AG09319 (cell line): ENCODE measurements at places on chromosomes 3 and 15.

DNA sequence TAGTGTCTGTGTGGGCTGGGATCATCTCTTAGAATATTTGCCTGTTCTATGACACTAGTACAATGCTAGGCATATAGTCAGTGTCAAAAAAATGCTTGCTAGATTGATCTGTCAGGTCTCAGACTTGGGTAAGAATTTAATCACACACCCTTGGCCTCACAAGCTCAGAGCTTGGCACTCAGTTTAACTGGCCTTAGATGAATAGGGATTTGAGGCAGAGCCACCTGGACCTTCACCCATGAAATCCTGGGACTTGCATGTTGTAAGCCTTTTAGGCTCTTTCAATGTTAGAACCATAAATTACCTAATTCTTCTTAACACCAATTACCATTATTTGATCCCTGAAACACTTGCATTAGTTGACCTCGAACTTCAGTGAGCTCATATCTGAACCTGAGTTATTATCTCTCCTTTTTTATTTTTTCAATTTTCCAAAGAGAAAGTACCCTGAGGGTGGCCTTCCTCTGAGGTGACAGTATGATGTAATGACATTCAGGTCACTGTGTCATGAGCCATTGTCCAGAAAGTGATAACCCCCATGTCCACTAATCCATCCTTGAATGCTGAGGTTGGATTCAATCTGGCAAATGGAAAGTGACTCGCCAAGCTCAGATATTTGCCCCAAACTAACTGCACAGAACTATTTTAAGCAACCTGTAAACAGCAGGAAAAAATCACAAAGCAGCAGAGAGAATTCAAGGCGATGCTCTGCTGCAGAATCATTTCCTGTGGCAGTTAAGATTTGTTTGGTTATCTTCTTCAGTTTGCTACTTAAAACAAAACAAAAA is 615.2 kb upstream of the NR2F2 start:
- no peak for DNase-seq

DNA sequence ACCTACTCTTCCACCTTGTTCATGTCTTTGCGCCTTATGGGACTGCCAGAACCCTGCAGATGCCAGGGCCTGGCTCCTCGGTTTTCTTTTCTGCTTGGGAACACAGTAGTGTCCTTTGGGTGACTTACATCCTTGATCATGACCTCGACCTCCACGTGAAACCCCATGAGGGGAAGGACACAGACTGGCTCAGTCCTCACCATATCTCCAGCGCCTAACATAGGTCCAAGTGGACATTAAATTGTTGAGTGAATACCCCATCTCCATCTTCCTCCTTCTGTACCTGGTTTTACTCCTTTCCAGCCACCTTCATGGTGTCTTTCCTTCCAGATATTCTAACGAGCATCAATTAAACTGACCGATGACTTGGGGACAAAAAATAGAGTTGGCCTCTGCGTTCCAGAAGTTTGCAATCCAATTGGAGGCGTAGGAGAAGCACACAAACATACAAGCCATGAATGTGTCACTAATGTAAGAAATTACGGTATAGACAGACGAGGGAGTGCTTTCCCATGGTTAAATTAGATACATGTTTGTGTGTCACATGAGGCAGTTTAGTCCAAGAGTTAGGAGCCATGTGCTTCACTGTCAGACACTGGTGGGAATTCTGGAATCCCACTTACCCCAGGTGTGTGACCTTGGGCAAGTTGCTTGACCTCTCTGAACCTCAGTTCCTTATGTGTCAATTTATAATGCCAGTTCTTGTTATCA is 907 bp upstream of the HERC1 start:
- no peak for DNase-seq

DNA sequence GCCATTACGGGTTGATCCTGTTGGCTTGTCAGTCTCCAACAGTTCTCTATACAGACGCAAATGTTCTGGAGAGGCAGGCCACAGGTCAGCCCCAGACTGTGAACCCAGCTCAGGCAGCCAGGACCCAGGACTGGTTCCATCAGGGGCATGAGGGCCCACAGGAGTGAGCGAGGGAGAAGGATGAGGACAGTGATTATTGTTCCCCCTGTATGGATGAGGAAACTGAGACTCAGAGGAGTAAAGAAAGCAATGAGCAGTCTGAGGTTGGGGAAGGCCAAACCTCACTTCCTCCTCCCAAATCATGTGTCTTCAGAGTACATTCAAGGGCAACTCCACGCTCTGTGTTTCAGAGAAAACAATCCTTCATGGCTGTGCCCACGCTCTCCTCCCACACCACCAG is 121.9 kb downstream of the RPLP1 start:
- no peak for DNase-seq

- DNase-seq, result no peak
Observed at GRCh38 chr3:126322181-126322967, 34.8 kb downstream of the KLF15 start.

DNA sequence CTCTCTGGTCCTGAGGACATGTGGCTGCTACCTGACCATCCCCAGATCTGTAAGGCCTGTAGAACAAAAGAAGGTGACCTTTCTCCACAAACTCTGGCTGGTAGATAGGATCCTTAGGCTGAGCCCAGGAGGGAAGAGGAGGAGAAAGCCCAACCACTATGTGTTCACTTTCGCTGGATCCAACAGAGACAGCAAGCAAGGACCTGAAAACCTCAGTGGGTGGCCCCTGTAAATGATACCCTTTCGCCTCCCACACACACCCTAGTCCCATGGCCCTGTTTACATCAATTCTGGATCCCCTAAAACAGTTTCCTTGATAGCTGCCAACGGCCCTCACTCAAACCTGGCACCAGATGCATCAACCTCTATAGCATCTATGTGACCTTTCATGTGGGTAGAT is 22.4 kb downstream of the CCDC12 start:
- DNase-seq, result no peak

- DNase-seq, result no peak
Observed at GRCh38 chr15:42163947-42164550, 7.6 kb upstream of the PLA2G4F start.

DNA sequence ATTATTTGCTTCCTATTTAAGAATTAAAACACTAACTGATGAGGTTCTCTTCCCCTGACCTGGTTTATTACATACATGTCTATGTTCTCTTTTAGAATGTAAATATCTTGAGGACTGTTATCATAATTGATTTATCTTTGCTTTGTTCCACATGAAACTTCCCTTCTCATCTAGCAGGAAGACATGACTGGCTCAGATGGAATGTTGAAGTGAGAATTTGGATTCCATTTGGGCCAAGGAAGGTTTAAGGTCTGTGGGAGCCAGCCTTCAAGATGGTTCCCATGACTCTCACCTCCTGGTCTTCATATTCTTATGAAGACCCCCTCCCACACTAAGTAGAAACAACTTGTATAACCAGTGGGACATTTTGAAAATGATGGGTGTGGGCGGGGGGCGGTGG is 222.2 kb upstream of the GADL1 start:
- no peak for DNase-seq

DNA sequence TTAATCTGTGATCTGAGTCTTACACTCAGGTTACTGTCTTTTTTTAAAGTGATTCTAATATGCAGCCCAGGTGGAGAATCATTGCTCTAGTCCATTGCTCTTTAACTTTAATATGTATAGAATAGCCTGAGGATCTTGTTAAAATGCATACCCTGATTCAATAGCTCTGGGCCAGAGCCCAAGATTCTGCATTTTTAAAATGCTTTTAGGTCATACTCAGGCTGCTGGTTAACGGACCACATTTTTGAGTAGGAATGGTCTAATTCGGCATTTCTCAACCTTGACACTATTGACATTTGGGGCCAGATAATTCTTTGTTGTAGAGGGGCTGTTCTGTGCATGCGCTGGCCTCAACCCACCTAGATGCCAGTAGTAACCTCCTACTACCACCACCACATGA is 20.9 kb upstream of the FSTL1 start:
- DNase-seq, result no peak

DNA sequence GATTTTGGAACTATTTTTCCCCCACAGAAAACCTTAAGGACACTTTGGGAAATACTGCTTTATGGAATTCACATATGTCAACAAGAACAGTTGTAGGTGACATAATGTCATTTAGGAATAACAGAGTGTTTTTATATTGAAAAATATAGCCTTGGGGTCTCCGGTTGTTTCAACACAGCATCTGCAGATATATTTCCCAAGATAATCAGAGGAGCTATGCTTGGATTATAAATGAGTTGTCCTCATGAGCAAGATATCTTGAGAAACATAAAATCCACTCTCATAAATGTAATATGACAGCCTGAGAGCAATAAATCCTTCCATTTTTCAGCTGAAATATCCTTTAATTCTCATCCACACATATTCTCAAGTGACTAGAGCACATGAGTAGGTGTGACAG is 473.7 kb upstream of the LMCD1 start:
- DNase-seq, result no peak

- DNase-seq, result no peak
Observed at GRCh38 chr3:27200721-27201489, 168.3 kb downstream of the NEK10 start.

GRCh38 chr3:186986816-186987215 is 56.5 kb downstream of the ST6GAL1 start:
- DNase-seq, result no peak

DNA sequence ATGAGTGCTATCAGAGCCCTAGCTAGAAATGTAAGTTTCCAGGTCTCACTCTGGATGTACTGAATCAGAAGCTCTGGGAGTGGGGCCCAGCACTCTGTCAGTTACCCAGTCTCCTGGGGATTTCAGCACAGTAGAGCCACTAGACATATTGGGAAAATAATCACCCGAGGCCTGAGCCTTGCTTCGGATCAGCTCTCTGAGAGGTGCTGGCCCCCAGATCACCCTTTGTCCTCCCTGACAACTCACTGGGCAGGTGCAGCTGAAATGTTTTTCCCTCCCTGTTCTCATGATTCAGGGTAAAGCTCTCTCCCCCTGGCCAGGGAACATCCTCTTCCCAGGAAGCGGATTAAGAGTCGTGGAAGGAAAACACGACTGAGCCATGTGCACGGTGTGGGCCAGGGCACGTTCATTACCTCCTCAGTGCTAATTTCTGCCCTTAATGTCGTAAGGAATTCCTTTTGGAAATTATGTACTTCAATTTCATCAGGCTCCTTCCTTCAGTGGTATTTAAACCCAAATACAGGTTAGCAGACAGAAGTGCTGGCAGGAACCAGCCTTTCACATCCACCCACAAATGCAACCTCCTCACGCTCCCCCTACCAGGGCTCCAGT is 296.7 kb upstream of the LYSMD4 start:
- no peak for DNase-seq

- DNase-seq, result no peak
Observed at GRCh38 chr3:83011481-83011880, 1250.0 kb upstream of the GBE1 start.

DNA sequence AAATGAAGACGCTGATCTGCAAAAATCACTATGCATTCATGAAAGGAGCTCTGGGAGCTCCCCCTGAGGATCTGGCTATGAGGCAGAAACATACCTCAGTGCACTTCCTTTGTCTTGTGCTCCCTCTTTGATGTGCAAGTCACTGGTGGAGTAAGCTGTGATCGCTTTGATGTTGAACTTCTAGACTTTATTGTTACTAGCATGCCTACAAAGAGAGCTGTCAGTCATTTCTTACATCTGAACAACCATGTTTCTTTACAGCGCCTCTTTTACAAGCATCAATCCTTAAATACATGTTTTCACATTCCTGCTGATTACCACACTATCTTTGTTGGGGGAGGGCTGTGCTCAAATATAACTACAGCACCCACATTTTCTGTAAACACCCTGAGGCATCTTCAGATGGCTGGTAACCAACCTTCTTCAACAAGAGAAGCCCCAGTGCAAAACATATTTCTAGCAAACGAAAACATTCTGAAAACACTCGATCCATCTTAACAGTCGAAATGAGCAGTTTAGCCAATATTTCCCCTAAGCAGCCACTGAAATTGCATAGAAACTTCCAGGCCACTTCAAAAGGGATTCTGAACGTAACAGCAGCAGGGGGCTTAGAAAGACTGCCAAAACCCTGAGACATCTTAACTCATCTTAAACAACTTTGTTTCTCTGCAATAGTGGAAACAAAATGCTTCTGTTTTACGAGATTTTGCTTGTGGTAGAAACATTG is 101.9 kb upstream of the ICE2 start:
- no peak for DNase-seq
